ENCODE measurements at places on chromosomes 5 and 9.

DNA sequence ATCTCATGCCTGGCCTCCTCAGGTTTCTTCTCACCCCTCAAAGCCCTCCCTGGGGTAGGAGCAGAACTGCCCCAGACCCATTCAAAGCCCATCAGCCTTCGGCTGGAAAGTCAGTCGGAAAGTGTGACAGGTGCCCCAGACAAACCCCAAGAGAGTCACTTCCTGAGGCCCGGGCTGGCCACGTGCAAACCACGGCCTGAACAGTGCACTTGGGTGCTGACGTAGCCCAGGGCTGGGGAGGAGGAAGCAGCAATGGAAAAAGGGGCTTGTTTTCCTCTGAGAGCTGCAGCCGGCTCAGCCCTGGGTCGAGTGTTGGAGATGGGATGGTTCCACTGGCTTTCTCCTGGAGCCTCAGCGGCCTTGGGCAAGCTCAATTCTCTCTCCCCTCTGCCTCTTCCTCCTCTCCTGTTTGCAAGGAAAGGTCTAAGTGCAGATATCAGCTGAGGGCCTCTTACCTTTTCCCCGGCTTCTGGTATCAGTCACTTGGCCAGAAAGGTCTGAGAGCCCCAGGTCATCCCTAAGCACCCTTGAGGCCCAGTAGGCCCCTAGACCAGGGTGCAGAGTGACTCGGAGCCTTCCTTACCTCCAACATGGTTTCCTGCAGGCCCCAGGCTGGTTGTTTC is 5.9 kb upstream of the EGR1 start:
- DNase-seq, result no peak

- peak; percentile 13 for DNase-seq
These were observed 298.5 kb downstream of the MAST4 start for GRCh38 chr5:66894480-66895240.

GRCh38 chr9:19785230-19785629 is 3.6 kb downstream of the SLC24A2 start:
- DNase-seq, result no peak

- DNase-seq, result no peak
These were observed 410.2 kb downstream of the ACTL7B start for GRCh38 chr9:108445431-108446071.

- DNase-seq, result no peak
These were observed 30.5 kb downstream of the ZDHHC11 start for GRCh38 chr5:820245-820644.

DNA sequence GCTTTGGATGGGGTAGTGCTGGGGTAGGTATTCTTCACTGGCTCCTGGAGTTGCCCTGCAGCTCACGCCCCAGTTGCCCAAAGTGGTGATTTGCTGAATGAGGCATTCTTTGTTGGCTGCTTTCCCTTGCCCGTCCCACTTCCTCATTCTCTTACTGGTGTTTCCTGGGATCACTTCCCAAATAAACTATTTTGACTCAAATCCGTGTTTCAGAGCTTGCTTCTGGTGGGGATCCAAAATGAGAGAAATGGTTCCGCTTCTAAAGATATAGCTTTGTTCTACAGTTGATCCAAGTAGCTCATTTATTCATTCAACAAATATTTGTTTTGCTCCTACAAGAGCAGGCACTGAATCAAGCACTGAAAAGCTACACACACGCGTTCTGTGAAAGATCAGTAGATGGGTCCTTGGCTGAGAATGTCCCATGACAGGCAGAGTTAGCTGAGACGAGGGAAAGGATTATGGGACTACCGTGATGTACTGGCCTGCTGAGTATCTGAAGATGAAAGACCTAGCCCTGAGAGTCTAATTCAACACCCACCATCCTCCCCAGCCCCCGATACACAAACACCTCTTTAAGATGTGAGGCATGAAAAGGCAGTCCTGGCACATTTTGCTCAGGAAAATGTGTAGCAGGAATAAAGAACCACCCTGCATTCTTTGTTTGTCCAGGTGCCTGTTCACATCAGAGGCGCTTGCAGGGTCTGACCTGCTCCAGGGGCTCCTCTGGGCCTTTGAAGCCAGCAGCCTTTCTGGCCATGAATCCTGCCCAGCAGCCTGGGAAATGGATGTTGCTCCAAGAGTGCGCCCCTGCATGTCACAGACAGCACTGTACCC is 143.1 kb upstream of the RANBP3L start:
- DNase-seq, result peak; percentile 85

GRCh38 chr9:36877239-36877638 is 156.8 kb downstream of the PAX5 start:
- DNase-seq, result no peak

DNA sequence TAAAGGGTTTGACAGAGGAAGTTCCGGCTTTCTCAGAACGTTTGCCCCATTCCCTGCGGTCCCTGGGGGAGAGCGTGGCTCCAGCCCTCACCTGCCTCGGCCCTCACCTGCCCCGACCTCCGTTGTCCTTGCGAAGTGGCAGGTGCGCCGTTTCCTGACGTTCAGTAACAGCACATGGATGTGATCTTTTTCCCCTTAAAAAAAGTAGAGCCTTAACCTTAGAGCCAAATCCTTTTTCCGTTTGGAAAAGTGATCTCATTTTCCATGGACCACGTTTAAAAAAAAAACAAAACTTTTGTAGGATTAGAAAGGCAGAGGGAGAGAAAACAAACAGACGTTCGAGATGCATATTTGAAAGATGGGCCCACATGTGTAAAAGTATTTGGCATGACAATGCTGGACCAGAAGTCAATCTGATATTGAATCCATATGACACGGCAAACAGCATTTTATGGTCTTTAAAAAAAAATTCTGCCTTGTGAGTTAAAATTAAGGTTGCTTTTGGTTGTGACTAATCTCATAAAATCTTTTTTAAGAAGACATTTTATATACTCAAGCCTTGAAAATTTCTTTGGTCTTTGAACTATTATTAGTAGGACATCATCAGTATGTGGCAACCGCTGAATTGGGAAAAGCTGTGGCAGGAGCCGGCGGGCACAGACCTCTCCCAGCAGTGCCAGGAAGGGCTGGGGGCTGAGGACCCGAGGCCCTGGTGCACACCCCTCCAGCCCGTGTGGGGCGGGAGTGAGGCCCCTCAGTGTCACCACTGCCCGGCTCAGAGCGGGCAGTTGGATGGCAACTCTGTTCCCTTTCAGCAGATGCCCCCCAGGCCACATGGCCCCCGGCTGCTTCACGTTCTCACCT is 42.5 kb upstream of the EXOC3 start:
- DNase-seq, result peak; percentile 71

DNA sequence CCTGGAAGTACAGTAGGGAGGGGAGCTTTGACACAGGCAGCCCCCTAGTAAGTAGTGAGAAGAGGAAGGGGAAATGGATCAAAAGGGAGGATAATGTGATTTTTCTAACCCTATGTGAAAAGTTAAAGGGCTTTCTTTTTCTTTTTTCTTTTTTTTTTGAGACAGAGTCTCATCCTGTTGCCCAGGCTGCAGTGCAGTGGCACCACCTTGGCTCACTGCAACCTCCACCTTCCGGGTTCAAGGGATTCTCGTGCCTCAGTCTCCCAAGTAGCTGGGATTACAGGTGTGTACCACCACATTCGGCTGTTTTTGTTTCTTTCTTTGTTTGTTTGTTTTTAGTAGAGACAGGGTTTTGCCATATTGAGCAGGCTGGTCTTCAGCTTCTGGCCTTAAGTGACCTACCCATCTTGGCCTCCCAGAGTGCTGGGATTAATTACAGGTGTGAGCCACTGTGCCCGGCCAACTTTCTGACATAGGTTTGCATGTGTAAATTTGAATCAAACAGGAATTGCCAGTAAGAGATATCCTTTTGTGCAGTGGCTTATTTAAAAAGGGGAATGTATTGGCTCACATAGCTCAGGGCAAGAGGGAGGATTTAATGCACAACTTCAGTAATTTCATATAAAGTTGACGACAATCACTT is 13.4 kb upstream of the PRDM6 start:
- DNase-seq, result no peak

GRCh38 chr9:106502930-106503329 is 360.0 kb upstream of the ZNF462 start:
- DNase-seq, result no peak

DNA sequence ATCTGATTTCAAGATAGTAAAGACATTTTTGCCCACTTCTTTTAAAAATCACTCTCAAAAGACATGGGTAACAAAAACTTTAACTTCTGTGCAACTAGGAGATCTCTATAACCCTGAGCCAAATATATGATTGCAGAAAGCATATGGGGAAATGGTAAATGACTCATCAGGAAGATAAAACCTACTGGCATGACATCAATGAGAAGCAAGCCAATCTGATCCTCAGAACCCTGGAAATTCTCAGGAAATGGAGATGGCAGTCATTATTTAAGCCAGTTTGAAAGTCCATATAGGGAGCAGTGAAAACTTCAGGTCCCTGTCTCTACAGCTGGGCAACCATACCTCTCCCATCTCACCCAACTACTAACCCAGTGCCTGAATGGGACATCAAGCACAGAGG is 249.7 kb upstream of the NREP start:
- DNase-seq, result no peak

DNA sequence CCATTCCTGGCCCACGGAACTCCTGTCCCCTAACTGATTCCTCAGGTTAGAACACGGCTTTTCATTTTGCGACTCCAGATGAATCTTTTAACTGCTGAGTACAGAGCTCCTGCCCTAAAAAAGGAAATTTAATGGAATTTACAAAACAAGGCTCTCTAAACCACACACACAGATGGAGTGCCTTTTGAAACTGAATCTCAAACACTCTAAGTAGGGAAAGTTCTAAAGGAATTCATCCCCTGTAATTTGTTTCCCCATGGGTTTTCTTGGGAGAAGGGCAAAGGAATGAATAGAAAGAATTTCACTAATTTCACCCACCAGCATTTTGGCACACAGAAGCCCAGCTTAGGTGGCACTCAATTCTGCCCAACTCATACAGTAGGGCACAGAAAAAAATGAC is 106.5 kb downstream of the THBS4 start:
- no peak for DNase-seq

DNA sequence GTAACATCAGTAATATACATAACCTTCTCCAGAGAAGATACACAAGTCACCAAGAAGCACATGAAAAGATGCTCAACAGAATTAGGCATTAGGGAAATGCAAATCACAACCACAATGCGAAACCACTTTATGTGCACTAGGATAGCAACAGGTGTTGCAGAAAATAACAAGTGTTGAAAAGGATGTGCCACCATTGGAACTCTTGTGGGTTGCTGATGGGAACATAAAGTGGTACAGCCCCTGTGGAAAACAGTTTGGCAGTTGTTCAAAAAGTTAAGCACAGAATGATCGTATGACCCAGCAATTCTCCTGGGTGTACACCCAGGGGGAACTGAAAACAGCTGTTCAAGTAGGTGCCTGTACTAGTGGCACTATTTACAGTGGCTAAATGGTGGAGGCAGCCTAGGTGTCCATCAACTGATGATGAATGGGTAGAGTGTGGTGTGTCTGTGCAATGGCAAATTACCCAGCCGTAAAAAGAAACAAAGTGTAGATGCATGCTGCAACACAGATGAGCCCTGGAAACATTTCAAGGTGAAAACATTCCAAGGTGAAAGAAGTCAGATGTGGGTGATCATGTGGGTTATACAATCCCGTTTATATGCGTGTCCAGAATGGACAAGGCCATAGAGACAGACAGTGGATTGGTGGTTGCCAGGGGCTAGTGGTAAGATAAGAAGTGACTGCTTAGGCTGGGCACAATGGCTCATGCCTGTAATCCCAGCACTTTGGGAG is 27.2 kb downstream of the CCDC69 start:
- DNase-seq, result no peak

DNA sequence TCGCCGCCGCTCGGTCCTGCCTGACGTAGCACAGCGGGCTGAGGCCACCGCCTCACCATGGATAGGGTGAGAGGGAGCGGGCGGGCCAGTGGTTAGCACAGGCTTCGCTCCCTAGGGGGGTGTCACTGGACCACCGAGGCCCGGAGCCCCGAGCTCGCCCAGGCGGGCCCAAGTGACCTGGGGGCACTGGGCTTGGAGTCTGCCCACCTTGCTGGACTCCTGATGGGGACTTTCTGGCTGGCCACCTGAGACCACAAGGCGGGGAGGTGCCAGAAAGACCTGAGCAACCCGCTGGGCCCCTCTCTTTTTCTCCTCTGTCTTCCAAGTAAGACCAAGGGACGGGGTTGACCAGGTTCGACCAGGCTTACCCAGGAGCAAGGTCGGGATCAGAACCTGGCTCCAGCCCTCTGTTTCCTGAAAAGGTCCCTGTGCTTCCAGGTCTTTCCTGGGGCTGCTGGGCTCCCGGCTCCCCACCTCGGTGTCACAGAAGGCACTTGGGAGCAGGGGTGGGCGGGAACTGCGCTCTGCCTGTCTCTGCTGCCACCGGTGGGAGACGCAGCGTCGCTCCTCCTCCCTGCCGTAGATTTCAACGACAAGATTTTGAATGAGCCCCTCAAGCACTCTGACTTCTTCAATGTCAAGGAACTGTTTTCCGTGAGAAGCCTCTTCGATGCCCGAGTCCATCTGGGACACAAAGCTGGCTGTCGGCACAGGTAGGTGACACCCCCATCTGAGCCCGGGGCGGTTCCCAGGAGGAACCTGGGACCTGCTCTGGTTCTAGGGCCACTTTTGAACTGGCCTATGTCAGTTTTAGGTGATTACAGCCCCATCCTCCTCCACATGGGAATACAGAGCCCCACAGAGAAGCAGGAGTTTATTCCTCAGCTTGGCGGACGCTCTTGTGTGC is 1.0 kb downstream of the MRPS2 start:
- peak; percentile 31 for DNase-seq

- no peak for DNase-seq
These were observed 15.4 kb downstream of the SFXN1 start for GRCh38 chr5:175493726-175494125.

DNA sequence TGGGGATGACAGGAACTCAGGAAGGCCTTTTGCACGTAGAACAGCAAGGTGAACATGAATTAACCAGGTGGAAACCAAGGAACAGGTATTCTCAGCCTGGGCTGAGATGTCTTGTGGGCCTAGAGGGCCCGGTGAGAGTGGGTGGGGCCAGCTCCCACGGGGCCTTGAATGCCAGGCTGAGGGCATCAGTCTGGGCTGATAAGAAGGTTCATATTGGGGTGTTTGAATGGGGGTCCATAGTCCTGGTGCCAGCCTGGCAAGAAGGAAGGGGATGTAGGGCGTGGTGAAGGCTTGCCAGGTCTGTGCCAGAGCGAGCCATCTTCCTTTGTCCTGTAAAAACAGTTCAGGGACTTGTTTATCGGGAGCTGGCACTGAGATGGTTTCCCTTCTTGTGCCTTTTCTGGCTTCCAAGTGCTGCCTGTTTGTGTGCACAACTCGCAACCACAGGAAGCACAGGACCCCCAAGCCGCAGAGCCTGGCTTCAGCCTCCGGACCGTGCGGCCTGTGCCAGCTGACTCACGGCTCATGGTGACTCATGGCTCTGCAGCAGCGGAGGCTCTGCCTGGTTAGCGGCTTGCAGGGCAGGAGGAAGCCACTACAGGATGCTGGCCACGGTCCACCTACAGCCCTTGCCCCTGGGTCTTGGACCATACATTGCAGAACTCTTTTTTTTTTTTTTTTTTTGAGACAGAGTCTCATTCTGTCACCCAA is 2.4 kb downstream of the CARD19 start:
- peak; percentile 95 for DNase-seq

DNA sequence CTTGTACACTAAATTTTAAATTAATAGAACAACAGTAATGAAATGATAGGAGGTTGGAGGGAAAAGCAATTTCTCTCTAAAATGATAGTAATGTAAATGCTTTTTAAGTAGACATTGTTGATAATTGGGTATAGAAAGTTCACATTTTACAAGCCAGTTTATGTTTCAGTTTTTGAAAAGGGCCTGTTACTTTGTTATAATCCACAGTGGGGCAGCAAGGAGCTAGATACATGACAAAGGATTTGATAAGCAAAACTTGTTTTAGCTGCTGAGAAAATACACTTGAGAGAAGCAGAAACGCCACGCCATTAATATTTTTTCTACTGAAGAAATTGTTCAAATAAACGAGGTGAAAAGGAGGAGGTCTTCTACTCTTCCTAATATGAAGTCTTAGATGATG is 30.2 kb downstream of the SREK1 start:
- peak; percentile 12 for DNase-seq

Data from stromal cell of bone marrow (primary cell).